ENCODE measurements at places on chromosomes 2 and 18.
A peak's percentile ranks its signal among the peaks of the same experiment; 100 is the strongest.

GRCh38 chr2:224994242-224994823 is 47.9 kb downstream of the DOCK10 start:
- DNase-seq = no peak

- DNase-seq = no peak
Measured at GRCh38 chr18:49731860-49732311, 81.4 kb downstream of the ACAA2 start.

GRCh38 chr2:85011747-85012146 is 40.8 kb downstream of the KCMF1 start:
- peak; percentile 3 for DNase-seq

DNA sequence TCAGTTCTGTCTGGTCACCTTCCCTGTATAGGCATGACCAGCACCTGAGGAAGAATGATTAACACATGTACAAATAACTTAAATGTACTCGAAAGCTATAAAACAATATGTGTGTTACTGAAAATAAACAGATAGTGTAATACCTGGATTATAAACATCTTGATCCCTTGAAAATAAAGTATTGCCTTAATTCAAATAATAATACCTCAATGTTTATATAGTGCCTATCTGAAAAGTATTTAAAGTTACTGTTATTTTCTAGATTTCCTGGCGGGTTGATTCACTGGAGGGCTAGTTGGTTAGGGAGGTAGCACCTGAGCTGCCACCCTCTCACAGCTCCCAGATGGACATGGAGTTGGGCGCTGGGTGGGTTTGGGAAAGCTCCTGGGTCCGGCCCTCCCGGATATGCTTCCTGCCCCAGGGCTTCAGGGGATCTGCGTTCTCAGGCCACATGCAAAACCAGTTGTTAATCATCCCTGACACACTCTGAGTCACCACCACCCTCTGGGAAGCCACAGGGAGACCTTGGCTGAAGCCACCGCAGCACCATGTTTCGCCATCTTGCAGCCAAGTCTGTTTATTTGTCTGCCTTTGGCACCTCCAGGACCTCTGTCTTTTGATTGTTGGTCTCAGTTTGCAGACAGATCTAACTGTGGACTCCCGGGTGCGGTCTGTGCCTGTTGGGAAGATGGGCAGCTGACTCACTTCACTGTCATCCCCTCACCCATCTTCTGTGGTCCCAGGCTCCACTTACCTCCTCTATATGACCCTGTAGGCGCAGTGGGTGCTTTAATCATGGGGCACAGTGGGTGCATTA is 35.3 kb downstream of the RAB31 start:
- DNase-seq = no peak

All from CD4-positive, alpha-beta T cell treated with Interleukin-6 for 4 hours (primary cell).